ENCODE measurements at places on chromosomes 3 and 15.
A peak's percentile ranks its signal among the peaks of the same experiment; 100 is the strongest.

- no peak for DNase-seq
Observed at GRCh38 chr15:74543583-74543982, 2.6 kb downstream of the ARID3B start.

GRCh38 chr3:131218196-131218595 lies 163.4 kb upstream of the NUDT16 start:
- peak; percentile 65 for DNase-seq

DNA sequence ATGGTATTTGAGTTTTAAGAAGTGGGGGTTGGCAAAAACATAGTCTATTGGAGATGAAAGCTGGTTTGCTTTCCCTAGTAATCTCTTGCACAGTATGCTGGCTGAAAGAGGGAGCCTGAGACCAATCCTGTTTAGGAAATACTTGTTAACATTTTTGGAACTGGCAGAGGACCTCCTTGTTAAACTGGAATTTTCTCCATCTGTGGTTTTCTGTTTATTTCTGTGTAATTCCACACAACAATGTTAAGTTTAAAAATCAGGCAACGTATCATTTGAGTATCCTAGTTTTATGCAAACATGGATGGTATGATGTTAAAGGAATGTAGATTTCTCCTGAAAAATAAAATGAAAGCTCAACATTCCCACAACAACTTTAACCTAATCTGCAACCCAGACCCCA lies 536.0 kb upstream of the TBL1XR1 start:
- DNase-seq, result no peak

- DNase-seq, result no peak
Observed at GRCh38 chr3:86976219-86976618, 14.7 kb downstream of the VGLL3 start.

- peak; percentile 88 for DNase-seq
Observed at GRCh38 chr15:25850154-25851111, 12.7 kb downstream of the ATP10A start.

- no peak for DNase-seq
Observed at GRCh38 chr3:167777356-167777755, 41.8 kb downstream of the SERPINI1 start.

DNA sequence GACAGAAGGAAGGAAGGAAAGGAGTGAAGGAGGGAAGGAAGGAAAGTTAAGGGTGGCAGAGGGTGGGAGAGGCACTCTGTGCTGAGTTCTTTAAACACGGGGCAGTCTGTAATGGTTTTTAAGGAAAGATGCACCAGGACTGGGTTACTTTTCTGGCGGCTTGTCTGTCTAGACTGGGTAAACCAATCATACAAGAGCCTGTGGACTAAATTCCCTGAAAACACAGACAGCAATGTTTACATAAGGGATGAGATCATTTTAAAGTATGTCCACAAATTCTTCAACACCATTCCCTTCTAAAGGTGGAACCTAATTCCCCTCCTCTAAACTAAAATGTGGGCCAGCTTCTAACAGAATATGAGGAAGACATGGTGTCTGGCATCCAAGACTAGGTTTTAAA lies 235.5 kb upstream of the IGF1R start:
- DNase-seq, result no peak

DNA sequence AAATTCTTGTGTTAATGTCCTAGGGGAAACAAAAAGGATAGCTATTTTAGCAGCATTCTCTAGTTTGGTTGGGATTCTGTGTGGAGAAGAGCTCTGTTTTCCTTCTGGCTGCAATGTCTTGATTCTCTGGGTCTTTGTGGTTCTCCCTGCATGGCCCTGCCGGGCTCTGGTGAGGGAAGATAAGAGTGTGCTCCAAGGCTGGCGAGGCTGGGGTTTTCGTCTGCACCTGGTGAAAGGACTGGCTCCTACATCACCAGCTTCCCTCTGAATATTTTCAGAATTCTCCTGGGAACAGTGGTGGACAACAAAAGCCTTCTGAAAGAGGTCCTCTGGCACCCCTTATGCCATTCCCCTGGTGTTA lies 38.1 kb upstream of the SFMBT1 start:
- no peak for DNase-seq

DNA sequence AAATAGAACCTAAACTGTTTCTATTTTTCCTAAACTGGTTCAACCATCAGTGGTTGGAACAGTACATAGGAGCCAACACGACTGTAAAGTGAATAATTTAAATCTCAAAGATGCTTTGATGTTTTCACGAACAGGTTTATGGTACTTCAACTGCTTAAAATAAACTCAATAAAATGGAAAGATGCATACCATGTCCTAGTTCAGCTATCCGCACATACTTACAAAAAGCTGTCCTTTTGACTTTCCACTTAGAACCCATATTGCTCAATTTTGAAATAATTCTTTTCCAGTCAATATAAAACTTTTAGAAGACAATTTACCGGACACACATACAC lies 902 bp downstream of the CMTM6 start:
- no peak for DNase-seq

DNA sequence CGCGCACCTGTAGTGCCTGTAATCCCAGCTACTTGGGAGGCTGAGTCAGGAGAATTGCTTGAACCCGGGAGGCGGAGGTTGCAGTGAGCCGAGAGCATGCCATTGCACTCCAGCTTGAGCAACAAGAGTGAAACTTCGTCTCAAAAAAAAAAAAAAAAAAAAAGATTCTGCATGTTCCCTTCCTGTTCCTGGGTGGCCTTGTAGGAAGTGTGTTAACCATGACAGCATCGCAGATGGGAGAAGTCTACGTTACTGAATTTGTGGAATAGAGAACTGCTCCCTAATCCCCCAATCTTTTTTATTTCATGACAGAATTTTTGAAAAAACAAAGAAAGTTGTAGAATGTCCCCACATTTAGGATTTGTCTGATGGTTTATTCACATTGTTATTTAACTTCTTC lies 45.4 kb downstream of the FOXL2 start:
- DNase-seq, result no peak

GRCh38 chr3:104596054-104596453 lies 770.7 kb upstream of the ALCAM start:
- DNase-seq, result no peak

DNA sequence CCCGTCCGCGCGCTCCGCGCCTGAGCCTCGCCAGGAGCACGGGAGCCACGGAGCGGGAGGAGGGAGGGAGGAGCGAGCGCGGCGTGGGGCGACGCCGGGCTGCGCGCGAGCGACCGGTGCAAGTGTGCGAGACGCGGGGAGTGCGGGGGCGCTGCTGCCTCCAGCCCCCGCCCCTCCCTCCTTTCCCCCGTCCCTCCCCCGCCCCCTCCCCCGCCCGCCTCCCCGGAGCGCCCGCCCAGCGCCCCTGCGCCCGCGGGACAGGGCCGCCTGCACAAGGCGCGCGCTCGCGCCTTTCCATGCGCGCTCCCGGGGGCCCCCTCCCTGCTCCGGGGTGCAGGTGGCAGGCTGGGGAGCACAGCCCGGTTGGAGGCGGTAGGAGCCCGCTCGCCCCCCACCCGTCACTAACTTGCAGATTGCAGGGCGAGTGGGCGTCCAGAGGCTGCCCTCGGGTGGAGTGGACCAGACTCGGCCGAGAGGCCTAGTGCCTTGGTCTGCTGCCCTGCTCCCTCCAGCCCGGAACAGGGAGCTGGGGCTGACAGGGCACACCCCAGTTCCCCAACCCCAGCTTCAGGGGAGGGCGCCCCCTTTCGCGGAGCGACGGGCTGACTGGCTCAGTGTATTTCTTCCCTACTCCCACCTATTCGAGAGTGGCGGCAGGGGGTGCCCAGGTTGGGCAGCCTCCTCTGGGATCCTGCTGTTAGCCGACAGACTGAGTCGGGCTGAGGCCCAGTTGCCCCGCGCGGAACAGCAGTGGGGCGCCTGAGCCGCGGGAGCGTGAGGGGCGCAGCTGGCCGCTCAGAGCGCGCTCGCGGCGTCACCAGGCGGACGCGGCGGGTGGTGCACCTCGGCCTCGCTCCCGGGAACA lies at the start of gene WNT7A:
TSS of gene WNT7A (minus strand) at position 126 of the 865 bp plus-strand sequence. CDS start 255 bp downstream, outside the sequence.
- no peak for DNase-seq

DNA sequence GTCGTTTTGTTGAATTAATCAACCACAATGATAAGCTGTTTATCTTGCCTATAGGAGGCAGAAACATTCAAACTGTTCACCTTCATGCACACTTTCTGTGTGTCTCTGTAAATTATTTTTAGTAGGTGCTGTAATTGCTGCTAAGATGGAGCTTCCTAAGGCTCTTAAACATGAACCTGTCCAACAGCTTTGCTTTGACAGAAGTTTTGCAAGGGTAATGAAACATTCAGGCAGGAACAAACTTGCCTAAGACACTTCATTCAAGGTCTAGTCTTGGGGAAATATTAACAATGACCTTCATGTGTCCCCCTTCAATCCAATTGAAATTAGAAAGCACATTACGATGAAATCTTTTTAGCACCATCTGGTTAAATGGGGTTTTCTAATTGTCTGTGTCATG lies 156.1 kb downstream of the DIPK2A start:
- no peak for DNase-seq

DNA sequence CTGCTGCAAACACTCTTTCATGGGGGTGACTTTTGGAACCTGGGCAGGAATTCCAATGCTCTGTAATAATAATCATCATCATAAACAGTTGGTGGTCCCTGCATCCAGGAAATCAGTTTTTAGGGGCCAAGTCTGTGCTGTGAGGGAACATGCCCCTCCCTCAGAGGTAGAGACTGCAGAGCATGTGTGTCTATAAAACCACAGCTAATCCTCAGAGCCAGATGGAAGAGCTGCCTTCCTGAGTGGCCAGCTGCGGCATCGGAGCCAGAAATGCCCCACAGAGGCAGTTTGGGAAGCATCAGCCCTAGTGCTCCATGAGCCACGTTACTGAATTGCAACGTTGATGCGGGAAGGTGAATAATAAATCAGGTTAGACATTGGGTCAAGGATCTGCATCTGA lies 12.9 kb upstream of the TPM1 start:
- DNase-seq, result no peak

DNA sequence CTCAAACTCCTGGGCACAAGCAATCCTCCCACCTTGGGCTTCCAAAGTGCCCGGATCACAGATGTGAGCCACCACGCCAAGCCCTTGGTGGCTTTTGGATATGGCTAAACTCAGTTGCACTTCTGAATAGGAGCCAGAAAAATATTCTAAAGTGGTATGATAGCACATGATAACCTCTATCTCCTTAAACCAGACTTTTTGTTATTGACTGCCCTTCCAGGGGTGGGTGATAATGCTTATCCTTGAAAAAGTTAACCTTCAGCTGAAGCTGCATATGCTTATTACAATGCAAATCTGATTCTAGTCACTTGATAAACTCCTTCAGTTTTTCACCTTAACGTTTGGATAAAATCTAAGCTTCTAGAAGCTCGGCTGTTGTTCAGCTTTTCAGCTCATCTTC lies 6.3 kb downstream of the CCNB2 start:
- no peak for DNase-seq

DNA sequence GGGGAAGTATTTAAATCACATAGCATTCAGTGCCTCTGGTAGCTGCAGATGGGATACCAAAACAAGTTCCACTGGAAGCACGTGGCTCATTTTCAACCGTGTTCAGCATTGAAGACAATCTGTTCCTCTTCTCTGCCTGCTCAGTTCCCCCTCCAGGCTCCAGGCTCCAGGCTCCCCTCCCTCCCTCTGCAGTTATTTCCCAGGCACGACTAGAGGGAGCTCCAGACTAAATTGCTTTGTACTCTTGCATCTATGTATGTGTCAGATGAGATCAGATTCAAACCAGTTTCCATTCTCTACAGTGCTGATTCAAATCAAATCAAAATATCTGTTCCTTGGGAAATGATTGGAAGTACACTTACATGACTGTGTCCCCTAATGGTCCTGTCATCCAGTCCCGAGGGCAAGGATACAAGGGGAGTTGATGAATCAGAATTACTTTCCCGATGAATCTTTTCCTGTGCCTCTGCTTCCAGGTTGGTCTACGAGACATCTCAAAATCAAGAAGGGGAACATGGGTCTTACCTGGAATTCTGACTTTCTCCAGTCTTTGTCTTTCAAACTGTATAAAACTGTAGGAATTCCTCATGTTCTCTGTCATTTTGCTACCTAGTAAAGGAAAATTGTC lies 600.5 kb downstream of the EDEM1 start:
- DNase-seq, result no peak

GRCh38 chr3:146092230-146092629 lies 68.8 kb downstream of the PLOD2 start:
- DNase-seq, result no peak

DNA sequence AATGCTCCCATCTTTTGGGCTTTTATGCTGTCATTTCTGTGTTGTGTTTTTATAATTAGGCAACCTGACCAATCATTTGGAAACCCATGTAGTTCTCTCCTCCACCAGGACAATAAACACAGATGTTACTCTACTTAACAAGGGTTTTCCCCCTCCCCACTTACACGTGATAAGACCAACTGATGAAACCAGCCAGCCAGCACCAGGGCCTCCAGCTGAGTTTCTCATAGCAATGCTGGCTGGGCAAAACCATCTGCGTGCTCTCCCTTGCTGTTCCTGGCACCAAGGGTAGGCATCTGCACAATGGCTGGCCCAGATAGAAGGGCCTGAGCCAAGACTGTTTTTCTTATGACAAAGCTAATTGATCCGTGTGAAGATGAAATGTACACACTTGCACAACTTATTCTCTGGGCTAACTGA lies 310.4 kb downstream of the PLCL2 start:
- no peak for DNase-seq

- DNase-seq, result no peak
Observed at GRCh38 chr3:193873426-193874201, 262.3 kb upstream of the HES1 start.

DNA sequence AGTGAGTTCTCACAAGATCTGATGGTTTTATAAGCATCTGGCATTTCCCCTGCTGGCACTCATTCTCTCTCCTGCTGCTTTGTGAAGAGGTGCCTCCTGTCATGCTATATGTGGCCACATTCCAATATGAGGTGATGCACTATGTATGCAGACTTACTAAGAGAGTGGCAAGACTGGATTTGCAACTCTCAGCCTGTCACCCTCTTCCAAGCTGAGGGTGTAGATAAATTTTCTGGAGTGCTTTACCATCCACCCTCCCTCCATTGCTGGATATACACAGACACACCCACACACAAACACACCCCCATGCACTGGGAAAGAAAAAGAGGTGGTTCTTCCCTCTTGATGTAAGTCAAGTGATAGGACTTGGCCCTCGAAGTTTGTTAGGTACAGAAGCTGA lies 30.2 kb upstream of the CHMP2B start:
- DNase-seq, result no peak

DNA sequence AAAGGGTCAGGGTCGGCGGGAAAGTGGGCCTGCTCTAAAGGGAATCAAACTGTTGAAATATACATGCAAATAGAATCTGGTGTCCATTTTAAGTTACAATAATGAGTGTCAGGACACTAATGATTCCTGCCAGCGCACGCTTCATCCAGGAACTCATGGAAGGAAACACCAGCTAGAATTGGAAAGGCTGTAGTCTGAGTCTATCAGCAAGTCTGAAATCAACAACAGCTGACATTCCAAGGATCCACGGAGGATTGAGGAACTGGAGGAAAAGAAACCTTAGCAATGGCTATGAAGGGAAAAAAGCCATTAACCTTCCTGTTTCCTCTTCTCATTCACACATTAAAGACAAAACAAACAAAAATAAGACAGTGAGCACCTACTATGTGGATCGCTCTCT lies 1063.1 kb downstream of the NTRK3 start:
- DNase-seq, result no peak

DNA sequence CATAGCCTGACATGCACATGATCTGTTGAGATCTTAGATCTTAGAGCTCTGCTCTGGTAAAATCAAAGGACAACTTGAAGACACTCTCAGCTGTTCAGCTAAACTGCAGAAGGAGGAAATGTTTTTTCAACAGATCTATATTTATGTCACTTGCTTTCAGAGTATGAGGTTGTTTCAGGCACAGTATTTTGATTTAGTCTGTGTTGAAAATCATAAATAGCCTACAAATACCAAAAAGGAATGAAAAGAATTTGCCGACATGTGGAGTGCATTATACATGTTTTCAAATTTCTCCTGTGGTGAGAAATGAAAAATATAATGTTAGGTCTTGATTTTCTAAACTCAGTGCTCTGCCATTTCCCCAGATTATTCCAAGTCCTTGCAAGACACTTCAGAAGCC lies 1118.4 kb downstream of the TBL1XR1 start:
- DNase-seq, result peak; percentile 77
